ENCODE measurements at places on chromosomes 1 and 21.

GRCh38 chr1:159188375-159188788 lies 16.3 kb upstream of the ACKR1 start:
- DNase-seq = no peak

- DNase-seq = no peak
These were observed 653.9 kb upstream of the CAMK1G start for GRCh38 chr1:208929575-208929974.

DNA sequence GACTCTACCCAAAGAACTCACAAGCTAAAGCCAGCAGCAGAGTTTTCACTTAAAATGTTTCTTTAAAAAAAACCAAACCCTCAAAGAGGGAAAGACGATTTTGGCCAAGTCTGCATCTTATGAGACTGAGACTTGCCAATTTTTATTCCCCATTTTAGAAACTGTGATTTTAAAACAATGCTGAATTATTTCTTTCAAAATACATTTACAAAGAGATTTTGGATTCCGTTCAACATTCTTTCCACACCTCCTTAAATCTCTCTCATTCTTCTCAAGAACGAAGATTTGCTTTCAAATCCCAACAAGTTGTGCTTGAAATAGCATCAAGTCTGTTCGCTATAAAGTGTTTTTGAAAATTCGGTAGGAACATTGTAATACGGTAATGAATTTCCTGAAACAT lies 133.9 kb upstream of the VANGL1 start:
- DNase-seq = no peak

- DNase-seq = peak; percentile 46
These were observed 9.2 kb upstream of the TTC22 start for GRCh38 chr1:54810153-54810942.

GRCh38 chr1:214248311-214249085 lies 32.5 kb upstream of the SMYD2 start:
- DNase-seq = no peak

DNA sequence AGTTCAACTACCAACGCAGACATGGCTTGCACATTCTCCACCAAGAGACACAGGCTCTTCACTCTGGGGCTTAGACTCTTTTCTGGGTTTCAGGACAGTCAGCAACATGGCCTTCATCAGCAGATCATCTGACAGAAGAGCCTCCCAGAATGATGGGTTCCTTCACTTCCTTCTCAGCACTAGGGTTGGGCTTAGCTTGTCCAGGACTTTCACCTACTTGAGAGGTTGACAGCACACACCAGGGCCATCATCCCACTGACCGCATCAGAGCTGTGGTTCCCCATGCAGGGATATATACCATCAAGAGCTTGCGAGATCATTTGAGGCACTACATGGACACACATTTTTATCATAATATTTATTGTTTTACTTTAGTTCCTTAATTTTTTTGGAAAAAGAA lies 10.4 kb upstream of the NCF2 start:
- no peak for DNase-seq

DNA sequence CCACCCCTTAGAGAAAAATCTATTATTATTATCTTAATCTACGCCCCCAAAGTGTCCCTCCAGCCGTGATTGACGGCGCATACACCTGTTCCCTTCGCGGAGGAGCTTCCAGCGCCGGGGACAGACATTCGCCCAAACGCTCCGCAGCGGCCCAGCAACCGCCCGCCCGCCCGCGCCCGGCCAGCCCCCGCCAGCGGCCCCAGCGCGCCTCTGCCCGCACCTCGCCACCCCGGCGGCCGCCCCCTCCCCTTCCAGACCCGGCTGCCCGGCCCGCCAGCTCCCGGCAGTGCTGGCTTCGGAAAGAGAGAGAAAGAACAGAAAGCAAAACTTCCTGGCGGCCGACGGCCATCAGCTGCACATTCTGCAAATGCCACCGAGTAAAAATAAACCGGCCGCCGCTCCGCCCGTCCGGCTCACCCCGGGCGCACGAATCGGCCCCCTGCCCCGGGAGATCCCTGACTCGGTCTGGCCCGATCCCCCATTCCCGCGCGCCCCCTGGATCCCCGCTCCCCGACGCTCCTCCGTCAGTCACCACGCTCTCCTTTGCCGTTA lies 1.6 kb downstream of the CASZ1 start:
- no peak for DNase-seq

GRCh38 chr21:41802198-41802584 lies 35.3 kb upstream of the RIPK4 start:
- DNase-seq = no peak

DNA sequence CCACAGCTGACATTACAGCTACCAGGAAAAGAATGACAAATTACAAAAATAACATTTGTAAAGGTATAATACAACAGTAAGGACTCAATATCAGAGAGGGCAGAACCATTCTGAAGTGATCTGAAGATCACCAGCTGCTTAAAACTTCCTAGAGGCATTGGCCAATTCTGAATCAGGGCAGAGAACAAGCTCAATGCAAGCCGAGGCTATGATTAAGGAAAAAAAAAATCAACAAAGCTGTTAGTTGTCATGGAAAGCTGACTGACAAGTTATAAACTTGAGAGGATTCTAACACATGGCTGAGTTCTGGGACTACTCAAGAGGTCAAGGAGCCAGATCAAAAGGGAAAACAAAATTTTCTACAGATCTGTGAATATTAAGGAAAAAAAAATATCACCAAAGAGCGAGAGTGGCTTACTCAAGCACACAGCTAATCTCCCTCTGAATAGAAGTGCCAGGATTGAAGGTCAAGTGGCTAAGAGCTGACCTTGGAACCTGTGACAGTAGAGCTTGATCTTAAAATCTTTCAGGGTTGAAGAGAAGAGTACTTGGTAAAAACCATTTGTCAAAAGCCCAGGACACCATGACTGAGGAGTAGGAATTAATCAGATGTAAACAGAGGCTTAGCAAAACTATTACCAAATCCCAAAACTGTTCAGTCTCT lies 383.4 kb downstream of the USP25 start:
- DNase-seq = no peak

DNA sequence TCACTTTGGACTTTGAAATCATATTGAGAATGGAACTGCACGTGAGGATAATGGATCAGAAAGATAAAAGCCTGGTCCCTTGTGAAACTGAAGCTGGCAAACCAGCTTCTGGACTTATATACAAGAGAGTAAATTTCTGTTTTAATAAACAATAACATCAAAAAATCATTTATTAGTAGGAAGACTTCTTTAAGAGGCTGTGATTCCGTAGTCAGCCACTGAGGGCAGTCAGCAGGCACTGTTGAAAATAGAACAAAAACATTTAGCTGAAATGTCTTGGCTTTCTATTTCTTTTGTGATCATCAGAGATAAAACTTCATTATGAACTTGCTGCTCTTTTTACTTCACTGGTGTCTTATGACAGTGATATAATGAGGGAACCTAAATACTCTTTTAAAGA lies 489.4 kb downstream of the PCP4 start:
- no peak for DNase-seq

DNA sequence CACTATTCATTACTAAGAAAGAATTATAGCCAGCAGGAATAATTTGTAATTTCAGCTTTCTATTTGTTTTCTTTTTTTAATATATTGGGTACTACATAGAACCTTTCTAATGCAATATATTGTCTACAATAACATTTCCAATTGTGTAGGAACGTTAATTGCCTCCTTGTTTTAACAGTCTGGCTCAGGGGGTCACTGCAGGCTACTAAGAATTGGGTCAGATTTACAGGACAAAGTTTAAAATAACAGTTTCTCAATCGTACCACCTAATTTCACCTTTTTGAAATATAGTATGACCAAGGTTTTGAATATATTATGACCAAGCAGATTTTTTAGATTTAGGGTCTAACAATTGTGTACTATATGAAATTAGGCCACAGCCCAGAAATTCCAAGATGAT lies 2.4 kb downstream of the CFH start:
- no peak for DNase-seq

DNA sequence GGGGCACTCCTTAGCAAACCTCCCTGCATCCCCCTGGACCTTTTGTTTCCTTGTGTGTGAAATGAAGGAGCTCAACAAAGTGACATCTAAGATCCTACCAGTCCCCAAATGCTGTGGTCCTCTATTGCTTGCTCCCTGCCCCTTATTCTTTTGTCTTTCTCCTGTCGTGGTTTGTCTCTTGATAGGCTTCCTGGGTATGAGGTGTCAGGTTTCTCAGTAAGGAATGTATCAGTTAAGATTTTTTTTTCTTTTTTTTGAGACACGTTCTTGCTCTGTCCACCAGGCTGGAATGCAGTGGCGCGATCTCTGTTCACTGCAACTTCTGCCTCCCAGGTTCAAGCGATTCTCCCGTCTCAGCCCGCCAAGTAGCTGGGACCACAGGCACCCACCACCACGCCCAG lies 16.8 kb downstream of the CNIH3 start:
- DNase-seq = no peak

- no peak for DNase-seq
These were observed 3.2 kb downstream of the GSTM4 start for GRCh38 chr1:109659145-109659544.

DNA sequence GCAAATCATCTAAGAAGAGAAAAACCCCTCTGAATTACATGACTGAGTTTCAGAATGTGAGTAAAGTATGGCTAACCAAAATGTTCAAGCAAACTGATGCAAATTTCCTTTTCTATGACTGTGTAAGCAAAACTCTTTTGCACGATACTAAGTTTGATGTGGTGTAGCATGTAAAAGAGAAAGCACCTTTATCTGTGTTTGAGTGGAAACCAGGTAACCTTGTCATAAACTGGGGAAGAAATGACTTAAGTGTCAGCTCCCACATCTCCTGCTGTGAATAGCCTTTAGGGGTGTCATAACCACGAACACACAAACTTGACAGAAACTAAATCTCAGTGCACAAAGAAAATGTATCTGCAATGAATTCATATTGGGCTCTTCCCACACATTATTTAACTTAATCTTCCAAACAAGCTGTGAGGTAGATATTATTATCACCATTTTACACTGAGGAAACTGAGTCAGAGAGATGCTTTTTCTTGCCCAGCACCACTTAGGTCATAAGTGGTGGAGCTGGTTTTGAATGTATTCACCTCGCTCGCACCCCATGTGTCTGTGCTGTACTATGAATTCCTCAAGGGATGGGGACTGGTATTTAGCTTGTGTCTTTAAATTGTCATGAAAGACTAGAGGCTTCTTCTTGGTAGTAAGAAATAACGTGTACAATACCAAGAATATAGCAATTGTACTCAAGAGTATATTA lies 32.9 kb upstream of the IL12RB2 start:
- DNase-seq = no peak

GRCh38 chr1:28538286-28538685 lies 14.6 kb upstream of the TRNAU1AP start:
- DNase-seq = no peak

DNA sequence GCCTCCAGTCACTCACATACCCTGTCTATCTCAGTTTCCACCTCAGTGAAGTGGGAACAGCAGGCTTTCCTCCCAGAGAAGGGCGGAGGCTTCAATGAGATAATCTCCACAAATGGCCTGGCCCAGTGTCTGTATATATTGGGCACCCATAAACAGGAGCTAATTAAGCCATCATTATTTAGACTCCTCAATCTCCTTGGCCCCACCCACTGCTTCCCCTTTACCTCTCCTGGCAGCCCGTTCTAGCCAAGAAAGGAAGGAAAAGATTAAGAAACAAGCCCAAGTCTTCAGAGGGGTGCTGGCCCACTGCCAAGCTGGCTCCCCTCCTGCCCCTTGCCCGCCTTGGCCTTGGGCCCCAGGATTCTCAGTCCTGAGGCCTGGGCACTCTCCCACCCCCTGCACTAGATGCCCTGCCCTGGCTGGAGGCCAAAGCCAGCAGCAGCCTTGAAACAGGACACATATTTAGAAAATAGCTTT lies 15.9 kb upstream of the EPB41 start:
- DNase-seq = no peak

GRCh38 chr1:114192328-114192727 lies 38.7 kb upstream of the SYT6 start:
- no peak for DNase-seq

GRCh38 chr21:33380483-33380998 lies 22.7 kb upstream of the IFNGR2 start:
- peak; percentile 85 for DNase-seq

DNA sequence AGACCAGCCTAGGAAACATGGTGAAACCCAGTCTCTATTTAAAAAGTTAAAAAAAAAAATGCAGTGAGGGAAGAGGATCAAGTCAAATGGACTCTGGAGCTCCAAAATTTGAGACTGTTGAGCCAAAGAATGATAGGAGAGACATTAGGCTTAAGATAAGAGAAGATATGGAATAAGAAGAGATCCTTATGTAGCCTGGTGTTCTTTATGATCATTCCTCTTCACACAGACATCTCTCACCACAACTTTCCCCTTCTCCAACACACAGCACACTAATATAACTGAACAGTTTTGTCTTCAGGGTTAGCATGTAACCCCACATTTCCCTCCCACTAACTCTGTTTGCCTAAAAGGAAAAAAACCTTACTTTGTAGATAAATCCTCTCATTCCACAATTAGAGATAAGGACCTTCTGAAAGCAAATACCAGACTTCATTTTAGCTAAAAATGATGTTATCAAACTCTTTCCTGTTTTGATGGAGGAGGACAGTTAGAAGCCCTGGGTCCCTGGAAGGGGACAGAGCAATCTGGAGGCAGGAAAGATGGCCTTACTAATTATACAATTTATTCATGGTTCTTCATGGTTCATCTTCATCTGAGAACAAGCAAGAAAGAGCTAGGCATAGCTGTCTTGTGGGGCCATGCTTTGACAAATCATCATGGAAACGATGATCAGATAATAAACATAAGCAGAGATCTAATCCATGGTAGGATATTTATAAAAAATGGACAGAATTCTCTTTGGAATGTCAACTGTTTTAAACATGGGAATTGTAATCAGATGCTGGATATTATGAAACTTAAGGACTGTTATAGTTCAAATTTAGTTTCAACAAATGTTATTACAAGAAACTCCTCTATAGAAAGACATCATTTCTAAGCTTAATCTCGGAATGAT lies 96.7 kb upstream of the S1PR1 start:
- no peak for DNase-seq

- no peak for DNase-seq
These were observed 320.1 kb upstream of the FMN2 start for GRCh38 chr1:239771550-239771949.

GRCh38 chr1:12078938-12079861 lies 16.1 kb downstream of the TNFRSF8 start:
- no peak for DNase-seq

GRCh38 chr1:30052178-30052577 lies 671.2 kb downstream of the MATN1 start:
- no peak for DNase-seq

GRCh38 chr1:25695090-25695770 lies 78.6 kb downstream of the MAN1C1 start:
- DNase-seq = no peak

All from CD8-positive, alpha-beta T cell (primary cell).